ENCODE measurements at places on chromosomes 1 and 21.

GRCh38 chr1:183702087-183702812 is 49.1 kb upstream of the APOBEC4 start:
- DNase-seq: no peak

DNA sequence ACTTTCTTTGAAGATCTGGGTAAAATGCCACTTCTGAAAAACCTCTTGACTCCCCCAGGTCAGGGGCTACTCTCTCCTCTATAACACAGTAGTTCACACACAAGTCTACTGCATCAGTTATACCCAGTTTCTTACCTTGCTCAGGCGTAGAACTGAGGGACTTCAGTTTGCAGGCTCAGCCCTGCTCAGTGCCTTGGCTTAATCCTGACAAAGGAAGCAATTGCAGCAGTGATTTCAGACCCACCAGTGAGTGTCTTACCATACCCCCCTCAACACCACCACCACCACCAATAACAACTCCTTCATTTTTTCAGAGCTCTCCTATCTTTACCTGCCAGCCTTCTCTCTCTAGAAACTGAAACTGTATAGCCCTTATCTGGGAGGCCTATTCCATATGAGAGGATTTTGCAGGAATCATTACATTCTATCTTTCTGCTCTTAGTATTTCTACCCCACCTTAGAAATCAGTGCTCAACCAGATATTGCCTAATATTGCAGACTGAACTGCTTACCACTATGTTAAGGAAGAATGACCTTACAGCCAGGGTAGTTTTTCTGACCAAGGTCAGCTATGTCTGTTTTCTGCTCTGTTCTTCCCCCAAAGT is 105.5 kb upstream of the S1PR1 start:
- DNase-seq: no peak

- no peak for DNase-seq
These were observed 86.2 kb downstream of the DAB1 start for GRCh38 chr1:57337623-57338022.

DNA sequence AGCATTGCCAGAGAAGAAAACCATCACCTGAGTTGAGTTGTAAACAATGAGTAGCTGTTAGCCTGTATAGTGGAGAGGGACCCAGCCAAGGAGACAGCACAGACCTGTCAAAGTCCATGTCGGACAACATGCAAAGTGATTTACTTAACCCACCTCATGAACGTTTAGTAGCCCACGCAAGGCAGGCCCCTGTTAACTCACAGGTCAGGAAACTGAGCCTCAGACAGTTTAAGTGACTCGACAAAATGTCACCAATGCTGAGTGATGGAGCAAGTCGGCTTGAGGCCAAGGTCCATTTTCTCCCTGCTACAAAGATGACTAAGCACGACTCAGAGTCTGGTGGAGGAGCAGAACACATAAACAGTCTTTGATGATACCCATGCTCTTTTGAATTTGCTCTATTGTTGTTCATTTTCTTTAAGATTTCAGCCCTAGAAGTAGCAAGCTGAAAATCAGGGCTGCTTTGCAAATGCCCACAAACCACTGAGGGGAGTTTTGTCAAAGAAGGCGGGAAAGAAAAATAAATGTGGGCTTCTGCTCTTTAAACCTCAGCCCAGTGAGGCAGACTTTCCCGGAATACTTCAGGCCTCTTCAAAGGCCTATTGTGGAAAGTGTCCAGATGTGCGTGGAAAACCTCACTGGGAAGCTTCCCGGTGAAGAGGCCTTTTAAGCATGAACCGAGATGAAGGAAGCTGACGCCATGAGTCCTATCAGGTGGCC is 83.8 kb upstream of the HOOK1 start:
- DNase-seq: no peak

GRCh38 chr1:203304391-203304918 is 864 bp upstream of the BTG2 start:
- no peak for DNase-seq

- DNase-seq: no peak
These were observed 319.8 kb upstream of the RRP15 start for GRCh38 chr1:217965156-217965786.

DNA sequence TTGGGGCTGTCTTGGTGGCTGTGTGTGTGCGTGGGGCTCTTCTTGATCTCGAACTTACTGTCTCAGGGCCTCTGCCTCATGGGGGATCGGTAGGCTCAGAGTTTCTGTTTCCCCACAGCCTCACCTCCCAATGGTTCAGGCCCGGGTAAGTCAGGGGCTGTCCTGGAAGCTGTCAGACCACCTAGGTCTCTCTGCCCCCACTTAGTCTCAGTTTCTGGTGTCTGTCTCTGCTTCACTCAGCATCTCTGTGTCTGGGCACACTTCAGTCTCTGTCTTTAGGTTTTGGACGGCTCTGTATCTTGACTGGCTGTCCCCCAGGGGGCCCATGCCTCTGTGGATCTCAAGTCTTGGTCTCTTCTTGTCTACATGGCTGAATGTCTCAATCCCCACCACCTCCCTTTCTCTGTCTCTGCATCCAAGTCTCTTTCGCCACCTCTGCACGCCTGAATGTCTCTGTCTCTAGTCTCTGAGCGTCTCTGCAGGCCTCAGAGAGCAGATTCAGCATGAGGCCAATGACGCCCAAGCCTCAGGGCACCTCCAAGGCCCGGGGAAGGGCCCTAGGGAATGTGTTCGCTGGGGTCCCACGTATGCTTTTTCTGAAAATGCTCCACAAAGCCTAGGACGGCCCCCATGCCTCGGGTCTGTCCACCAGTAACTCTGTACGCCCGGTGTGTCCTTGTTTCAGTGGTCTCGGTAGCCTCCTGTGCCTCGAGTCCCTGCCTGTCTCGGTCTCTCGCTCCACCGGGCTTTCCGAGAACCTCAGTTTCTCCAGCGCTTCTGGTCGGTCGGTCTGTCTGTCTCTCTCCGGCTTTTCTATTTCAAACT is 818 bp downstream of the FHL3 start:
- no peak for DNase-seq

DNA sequence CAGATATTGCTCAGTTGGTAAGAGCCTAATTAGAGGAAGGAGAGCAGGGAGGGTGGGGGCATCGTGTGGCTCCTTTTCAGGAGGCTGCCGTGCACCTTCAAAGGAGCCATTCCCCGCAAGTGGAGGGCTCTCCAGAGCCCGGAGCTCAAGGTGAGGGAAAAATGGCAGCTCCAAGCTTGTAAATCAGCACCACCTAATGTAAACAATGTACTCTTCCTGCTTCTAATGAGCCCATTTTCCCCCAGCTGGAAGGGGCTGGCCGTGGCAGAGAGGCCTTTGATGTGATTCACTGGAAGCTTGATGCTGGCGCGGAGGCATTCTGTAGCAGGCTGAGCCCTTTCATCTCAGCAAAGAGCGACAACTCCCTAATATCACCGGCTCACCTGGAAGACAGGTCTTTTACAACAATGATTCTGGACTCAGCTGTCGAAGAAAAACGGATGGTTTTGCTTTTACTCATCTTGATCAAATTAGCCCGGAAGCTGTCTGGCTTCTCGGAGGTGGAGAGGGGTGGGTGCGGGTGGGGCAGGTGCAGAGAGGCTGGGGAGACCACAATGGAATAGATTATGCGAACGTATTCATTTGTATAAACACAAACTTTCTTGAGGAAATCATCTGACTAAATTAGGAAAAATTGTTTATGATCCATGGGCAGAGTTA is 112.5 kb downstream of the RRAGC start:
- no peak for DNase-seq

GRCh38 chr1:208103597-208104513 is 140.3 kb downstream of the PLXNA2 start:
- DNase-seq: no peak

GRCh38 chr1:31426249-31426922 is 13.4 kb downstream of the SERINC2 start:
- DNase-seq: no peak

DNA sequence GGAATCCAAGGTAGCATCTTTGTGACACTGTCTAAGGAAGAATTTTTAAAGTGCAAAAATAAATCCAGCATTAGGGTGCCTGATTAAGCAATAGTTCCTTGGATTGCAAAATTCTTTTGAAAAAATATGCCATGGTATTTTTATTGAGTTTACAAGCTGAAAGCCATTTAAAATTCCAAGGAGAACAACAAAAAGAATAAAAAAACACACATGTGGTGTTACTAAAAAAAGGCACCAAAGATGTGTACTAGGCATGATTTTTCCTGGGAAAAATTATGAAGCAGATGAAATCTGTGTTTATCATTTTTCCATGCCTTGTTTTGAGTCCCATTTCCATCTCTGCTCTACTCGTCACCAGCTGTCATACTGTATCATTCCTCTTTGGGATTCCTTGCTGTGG is 157.0 kb upstream of the ZNHIT6 start:
- DNase-seq: no peak

DNA sequence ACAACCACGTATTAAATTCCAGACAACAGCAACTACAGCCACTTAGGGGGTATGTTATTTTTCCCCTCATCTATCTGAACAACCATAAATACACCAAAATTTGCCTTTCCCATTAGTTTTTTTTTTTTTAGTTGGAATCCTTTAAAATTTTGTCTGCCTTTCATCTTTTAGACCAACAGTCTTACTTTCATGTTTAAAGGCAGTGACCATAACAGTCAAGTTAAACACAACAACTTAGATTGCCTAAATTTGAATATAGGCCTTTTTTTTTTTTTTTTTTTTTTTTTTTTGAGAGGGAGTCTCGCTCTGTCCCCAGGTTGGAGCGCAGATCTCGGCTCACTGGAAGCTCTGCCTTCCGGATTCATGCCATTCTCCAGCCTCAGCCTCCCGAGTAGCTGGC is 3.4 kb downstream of the GPBP1L1 start:
- DNase-seq: no peak

- DNase-seq: no peak
These were observed 1.8 kb downstream of the MYCL start for GRCh38 chr1:39899611-39900538.

DNA sequence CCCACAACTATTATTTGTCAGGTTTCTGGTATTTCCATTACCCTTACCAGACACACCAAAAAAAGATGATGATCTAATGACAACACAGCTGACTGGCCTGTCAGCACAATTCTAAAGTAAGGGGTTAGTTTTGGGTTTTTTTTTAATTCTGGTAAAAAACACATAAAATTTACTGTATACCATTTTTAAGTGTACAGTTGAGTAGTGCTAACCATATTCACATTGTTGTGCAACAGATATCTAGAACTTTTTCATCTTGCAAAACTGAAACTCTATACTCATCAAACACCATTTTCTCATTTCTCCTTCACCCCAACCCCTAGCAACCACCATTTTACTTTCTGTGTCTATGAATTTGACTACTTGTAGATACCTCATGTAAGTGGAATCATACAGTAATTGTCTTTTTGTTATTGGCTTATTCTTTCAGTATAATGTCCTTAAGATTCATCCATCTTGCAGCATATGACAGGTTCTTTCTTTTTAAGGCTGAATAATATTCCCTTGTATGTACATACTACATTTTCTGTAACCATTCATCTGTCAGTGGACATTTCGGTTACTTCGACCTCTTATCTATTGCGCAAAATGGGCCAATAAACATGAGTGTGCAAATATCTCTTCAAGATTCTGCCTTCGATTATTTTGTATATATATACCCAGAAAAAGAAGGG is 29.8 kb downstream of the ARNT start:
- no peak for DNase-seq

GRCh38 chr1:230787471-230787870 is 40.3 kb downstream of the CAPN9 start:
- no peak for DNase-seq

DNA sequence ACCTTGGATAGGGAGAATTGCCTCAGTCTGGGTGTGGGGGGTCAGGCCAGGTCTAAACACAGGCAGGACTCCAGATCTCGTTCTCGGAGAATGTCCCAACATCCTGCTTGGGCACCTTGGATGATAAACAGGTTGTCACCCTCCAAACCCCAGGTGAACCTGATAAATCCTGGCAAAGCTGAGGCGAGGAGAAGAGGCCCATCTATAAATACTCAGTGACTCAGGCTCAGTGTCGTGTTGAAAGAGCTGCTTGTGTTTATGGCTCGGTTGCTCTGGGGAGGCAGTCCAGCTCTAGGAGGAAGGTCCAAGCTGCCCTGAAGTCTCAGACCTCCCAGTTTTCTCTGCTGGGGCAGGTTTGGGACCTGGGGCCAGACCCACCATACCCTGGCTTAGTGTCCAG is 15.8 kb upstream of the TRIM63 start:
- DNase-seq: no peak

DNA sequence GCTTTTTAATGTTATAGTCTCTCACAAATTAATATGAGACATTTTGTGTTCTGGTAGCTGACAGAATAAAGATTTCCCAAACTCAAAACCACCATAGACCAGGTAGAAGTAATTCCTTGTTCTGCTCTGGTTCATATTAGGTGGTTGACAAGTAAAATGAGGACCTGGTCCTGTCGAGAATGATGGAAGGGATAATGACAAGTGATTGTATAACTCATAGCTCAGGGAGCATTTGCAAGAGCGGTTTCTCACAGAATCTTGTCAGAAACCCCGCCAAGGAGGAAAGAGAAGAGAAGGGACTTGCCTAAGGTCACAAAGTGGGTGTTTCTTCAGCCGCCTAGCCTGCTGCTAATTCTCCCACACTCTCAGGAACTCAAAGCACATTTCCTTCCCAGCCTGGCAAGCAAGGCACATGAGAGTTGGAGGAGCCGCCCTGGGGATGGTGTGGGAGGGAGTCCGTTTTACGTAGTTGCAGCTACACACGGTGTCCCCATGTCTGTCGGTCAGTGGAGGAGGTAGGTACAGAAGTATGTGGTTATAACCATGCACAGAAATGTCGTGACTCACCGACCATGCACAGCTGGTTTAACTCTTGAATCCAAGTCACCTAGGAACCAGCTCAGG is 46.5 kb downstream of the SAMD13 start:
- DNase-seq: no peak

- no peak for DNase-seq
These were observed 19.3 kb downstream of the PRKACB start for GRCh38 chr1:84163123-84163931.

GRCh38 chr21:31201144-31201543 is 142.9 kb downstream of the TIAM1 start:
- DNase-seq: no peak

DNA sequence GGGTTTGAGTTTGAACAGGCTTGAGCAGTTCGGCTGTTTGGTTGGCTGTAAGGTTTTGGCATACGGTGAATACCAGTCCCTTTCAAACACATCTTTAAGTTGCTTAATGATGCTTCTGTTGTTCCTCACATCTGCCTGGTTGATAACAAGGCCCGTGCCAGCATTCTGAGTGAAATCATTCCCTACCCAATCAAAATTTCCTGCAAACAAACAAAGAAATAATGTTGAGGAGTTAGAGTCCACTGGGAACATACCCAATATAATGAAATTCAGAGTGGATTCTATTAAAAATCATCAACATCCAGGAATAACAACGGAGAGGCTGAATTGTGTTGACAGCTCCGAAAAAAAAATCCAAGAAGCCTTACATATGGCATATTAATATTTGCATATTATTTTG is 91.0 kb upstream of the MAP1LC3C start:
- no peak for DNase-seq

- DNase-seq: no peak
These were observed 17.0 kb downstream of the DHRS3 start for GRCh38 chr1:12600880-12601633.

- no peak for DNase-seq
These were observed 8.4 kb downstream of the TSEN15 start for GRCh38 chr1:184059887-184060286.

- DNase-seq: no peak
These were observed 6.0 kb upstream of the PALMD start for GRCh38 chr1:99639945-99640344.

GRCh38 chr21:20662514-20662913 is 335.7 kb upstream of the NCAM2 start:
- no peak for DNase-seq

All from cortex of kidney (tissue), 1 donor.